ENCODE measurements at places on chromosomes 11 and 22.

- DNase-seq: no peak
These were observed 1941.0 kb upstream of the RAG2 start for GRCh38 chr11:38538866-38539680.

GRCh38 chr11:70736461-70736860, 338.1 kb downstream of the CTTN start:
- no peak for DNase-seq

GRCh38 chr22:37126882-37127281, 17.4 kb upstream of the TMPRSS6 start:
- peak; percentile 33 for DNase-seq

DNA sequence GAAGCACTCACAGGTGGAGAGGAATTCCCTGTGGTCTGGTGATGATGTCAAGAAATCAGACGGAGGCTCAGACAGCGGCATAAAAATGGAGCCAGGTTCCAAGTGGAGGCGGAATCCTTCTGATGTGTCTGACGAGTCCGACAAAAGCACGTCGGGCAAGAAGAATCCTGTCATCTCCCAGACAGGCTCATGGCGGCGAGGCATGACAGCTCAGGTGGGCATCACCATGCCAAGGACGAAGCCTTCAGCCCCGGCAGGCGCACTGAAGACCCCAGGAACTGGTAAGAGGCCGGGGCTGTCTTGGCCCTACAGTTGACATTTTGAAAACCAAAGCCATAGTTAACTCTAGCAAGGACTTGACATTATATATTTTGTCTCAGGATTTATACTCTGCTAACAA, 116.3 kb downstream of the DBX1 start:
- no peak for DNase-seq

DNA sequence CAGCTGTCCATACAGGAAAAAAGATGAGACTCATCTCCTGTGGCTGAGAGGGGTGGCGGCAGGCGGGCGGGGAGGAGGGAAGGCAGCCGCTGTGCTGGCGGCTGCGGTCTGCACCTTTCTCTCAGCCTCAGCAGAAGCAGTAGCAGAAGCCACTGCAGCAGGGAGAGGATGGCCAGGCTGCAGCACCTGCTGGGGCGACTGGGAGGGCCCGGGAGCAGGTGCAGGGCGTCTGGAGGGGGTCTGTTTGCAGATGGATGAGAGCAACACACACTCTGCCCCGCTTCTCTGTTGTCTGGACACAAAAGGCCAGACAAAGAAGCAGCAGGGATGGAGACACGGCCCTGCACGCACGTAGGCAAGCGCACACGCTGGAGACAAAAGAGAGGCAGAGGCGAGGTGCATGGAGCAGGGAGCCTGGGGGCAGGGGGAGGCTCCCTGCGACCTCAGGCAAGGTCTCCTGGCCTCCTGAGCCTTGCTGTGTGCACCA, 9.3 kb upstream of the MIAT start:
- DNase-seq: peak; percentile 75

- DNase-seq: peak; percentile 46
These were observed 988 bp downstream of the TNRC6B start for GRCh38 chr22:40178417-40179409.

GRCh38 chr22:44380756-44381486, 68.2 kb upstream of the SHISAL1 start:
- no peak for DNase-seq

DNA sequence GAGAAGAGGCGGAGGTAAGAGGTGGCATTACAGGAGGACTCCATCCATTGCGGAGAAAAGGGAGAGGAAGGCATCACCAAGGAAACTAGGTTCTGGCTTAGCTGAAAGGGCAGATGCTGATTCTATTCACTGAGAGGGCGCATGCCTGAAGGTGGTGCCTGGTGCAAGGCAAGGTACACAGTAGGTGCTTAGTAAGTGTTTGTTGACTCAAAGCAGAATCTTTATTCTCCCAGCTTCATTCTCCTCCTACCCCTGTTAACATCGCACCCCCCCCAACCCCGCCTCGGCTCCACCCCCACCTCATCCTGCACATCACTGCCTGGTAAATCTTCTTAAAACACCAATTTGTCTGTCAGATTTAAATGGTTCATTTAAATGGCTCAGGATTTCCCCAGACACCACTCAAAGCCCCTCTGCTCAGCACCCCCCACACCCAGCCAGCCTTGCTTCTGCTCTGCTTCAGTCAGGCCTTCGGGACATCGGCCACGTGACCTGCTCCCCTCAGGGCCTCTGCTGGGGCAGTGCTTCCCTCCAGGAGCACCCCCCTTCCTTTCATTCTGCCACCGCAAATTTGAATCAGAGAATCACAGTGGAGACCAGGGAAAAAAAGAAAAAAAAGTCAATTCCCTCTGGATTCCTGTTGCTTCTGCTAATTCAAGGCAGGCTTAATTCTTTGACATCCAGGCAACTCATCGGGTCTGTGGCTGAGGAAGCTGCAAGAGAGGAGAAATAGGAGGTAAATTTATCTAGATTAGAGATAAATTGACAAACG, 17.8 kb upstream of the RCN1 start:
- DNase-seq: no peak
